ENCODE measurements at places on chromosomes 2 and 18.
A peak's percentile ranks its signal among the peaks of the same experiment; 100 is the strongest.

DNA sequence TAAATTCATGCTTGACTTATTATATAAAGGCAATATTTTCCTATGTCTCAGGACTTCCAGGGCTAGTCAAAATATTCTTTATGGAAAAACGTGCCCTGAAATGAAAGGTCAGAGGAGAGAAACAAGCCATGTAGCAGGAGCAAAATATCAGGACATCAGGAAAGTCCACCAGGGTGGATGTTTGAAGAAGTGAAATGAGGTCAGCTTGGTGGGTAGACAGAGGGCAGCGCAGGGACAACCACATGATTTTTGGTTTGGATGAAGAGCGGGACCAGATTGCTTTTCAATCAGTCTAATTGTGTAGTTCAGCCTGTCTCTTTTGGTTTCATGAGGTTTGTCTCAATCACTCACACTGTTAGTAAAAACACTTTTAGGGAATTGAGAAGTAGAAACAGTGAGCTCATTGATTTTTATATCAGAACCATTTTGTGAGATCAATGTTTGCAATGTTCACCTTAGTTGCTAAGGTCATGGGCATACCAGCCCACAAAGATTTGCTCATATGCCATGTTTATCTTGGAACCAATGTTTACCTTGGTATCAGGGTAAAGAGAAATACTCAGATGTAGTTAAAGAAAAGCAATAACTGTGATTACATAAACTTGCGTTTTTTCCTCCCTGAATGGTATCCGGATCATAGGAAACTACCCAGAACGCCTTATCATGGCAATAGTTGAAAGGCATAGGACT lies 32.1 kb downstream of the GKN2 start:
- no peak for DNase-seq

DNA sequence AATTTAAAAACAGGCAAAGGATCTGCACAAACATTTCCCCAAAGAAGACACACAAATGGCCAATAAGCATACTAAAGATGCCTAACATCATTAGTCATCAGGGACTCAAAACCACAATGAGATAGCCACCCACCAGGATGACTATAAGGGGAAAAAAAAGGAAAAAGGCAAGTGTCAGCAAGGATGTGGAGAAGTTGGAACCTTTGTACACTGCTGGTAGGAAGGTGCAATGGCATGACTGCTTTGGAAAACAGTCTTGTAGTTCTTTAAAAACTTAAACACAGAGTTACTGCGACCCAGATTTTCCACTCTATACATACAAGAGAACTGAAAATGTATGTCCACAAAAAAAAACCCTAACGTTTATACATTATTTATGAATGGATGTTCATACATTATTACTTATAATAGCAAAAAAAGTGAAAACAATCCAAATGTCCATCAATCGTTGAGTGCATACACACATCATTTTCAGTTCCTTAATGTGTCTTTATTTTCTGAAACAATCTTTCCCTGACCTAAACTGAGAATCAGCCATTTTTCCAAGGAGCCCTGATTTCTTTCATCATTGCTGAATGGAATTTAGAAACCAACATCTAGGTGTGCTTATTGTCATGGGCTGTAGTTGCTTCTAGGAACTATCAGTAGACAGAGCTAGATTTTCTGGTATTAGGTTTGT lies 64.7 kb upstream of the TLK1 start:
- peak; percentile 83 for DNase-seq

DNA sequence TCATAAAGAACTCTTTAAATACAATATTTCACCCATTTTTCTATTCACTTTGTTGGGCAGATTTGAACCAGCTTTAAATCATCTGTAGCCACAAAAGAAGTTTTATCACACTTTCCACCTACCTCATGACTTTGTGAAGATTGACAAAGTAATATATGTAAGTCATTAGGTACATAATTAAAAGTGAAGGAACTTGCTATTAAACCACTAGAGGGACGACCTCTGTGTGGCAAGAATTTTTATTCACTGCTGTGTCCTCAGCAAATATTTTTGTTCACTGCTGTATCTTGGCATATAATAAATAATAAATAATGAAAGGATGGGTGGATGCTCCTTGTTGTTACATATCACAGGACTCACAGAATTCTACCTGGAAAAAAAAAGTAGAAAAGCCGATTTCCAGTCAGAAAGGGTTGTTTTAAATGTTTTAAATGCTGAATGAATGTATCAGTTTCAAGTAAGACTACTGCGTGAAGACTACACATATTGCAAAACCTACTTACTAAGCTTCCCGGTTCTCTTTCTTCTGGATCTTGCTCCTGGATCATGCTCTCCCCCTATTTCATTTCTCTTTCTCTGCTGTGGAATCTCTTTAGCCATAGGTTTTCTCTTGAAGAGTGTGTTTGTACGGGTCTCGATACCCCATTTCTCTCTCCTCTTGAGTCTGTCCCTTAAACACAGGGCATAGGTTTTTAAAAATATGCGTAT lies 44.8 kb downstream of the KCMF1 start:
- no peak for DNase-seq

GRCh38 chr18:49899657-49900330 lies 86.5 kb upstream of the ACAA2 start:
- DNase-seq = no peak

DNA sequence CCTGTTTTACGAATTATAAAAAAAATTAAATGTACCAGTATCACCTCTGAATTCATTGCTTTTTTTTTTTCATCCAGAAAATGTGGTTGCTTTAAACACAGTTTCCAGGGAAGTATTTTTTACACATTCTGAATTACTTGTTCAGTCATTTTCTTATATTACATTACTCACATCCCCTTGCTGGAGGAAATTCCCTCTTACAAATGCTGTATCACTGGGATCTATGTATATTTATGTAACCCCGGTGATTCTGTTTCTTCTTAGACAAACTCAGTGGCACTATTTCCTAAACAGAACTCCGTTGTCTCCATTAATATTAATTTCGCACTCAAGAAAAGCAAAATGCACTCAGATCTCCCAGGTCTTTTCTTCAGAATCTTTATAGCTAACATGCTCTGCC lies 1078.5 kb upstream of the ZEB2 start:
- DNase-seq = no peak

- DNase-seq = no peak
Measured at GRCh38 chr2:106532236-106532635, 45.1 kb downstream of the CD8B2 start.

GRCh38 chr2:193738892-193739291 lies 1544.2 kb upstream of the TMEFF2 start:
- DNase-seq = no peak

DNA sequence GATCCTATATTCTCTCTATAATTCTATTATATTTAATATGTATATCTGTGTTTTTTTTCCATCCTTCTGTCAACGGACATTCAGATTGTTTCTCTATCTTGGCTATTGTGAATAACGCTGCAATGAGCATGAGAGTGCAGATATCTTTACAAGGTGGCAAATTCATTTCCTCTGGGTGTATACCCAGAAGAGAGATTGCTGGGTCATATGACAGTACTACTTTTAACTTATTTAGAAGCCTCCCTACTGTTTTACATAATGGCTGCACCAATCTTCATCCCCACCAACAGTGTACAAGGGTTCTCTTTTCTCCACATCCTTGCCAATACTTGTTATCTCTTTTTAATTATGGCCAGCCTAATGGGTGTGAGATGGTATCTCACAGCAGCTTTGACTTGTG lies 66.5 kb downstream of the TSPYL6 start:
- no peak for DNase-seq

- peak; percentile 79 for DNase-seq
Measured at GRCh38 chr2:105545730-105546627, 147.1 kb upstream of the FHL2 start.

DNA sequence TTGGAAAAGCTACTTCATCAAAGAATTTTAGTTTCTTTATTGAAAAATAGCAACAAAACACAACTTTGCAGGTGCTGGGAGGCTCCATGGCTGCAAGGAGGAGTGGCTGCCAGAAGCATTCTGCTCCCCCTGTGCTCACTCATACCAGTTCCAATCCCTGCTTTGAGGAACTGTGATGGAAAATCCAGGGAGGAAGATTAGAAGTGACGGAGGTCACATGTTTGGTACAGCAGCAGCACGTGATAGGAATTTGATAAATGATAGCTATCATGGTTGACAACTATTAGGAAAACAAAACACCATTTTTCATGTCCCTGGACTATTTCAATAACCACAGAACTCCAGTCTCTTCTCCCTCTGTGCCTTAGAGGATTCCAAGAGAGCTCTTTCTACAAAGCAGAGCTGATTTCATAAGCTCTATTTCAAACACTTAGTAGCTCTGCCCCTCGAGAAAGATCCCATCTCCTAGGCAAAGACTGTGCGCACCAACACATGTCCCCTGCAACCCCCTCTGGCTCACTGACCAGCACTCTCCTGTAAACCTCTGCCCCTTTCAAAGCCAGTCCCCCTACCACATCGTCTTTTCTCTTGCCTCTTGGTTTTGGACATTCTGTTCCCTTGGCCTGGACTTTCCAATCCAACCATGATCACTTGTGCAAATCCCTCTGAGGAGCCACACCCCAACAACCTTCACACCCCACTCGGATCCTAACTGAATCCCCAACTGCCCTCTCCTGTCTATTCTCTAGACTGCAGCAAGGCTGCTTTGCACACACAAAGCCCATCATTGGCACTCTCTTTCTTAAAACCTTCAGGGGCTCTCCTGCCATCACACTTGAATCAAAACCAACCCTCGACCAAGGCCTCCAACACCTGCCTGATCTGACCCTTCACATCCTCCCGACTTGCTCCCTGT lies 352.4 kb upstream of the PKDCC start:
- no peak for DNase-seq

DNA sequence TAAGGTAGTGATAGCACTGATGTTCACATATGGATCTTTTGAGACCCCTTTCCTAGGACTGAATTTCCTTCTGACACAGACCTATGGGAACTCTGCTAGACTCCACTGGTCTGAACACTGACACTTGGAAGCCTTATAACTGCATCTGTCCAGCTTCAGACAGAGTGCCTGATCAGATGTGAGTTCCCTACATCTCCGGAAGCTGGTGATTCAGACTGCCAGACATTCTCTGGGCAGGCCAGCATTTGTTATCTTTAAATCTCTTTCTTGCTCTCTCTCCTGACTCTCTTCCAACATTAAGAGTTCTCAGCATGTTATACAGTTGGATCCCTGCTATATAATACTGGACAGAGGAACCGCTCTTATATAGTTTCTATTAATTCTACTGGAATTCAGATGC lies 408.5 kb downstream of the ZEB2 start:
- DNase-seq = peak; percentile 80

DNA sequence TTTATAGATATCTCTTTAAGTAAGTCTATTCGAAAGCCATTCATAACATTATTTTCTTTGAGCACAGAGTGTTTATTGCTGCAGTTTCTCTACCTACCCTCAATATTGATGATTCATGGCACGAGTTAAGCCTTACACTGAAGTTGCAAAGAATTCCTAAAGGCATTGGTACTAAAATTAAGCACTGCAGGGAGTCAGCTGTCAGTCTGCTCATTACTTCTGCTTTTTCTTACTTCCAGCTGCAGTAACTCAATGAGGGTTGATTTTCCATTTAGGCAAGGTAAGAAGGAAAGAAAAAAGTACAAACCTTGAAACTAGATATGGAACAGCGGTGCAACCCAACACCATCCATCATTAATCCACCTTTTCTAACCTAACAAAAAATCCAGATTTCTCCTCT lies 65.2 kb downstream of the RNF152 start:
- DNase-seq = no peak

GRCh38 chr2:39141334-39142271 lies 20.8 kb upstream of the SOS1 start:
- DNase-seq = peak; percentile 71

- no peak for DNase-seq
Measured at GRCh38 chr2:75595541-75596395, 35.0 kb upstream of the EVA1A start.

- DNase-seq = no peak
Measured at GRCh38 chr2:161177969-161178368, 17.7 kb downstream of the TANK start.

DNA sequence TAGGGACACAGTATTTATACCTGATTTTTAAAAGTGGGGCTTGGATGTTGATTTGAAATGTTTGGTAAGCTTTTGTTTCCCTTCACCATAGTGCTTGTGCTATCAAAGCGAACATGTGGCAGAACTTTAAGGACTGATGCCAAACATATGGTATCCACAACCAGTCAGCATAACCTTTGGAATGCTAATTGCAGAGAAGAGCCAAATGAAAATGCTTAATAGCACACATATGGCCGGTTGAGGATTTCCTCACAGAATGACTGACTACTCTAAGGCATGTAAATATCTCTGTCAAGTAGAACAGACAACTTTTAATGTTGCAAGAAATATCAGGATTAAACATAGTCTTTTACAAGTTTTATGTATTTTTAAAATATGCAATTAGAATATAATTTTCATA lies 120.9 kb upstream of the COL3A1 start:
- no peak for DNase-seq

DNA sequence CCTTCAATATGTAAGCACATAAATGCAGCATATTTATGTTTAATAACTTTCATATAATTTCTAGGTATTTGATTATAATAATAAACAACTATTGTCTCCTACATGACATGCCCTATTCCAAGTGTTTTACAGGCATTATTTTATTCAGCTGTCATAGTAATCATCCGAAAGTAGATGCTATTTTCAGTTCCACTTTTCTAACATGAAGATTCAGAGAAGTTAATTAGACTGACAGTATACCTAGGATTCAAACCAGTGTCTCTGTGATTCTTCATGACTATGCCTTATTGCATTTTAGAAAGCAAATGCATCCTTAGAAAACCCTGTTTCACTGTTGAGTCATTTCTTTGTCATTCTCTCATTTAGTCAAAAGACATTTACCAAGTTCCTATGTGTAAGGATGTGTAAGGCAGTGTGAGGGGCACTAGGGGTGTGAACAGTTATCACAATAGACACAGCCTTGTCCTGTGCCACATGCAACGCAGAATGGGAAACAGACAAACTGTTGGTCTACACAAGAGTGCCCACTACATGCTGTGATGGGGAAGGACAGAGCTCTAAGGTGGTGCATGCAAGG lies 79.8 kb downstream of the DTNA start:
- DNase-seq = no peak

DNA sequence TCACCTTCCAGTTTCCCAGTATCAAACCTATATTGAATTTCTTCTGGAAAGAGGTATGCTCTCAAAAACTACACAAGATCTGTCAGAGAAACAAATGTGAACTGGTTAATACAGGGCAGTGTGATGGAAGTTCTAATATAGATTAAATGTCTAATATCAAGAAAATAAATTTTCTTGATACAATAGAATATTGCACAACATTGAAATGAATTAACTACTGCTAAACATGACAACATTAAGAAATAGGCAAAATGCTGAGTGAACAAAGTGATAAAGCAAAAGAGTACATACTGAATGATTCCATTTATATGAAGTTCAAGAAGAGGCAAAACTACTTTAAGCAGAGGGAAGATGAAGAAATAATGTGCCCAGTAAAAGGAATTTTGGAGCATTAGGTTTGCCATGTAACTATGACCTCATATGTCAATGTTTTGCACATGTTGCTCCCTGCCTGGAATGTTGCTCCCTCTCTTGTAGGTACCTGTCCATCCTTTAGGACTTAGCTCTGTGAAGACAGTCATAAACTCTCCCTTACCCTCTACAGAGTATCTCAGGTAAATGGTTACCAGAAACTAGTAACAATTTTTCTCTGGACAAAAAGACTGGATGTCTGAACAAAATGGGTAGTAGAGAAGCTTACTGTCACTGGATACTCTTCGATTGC lies 339.0 kb downstream of the RAD51AP2 start:
- DNase-seq = no peak

- DNase-seq = no peak
Measured at GRCh38 chr2:54233832-54234649, 22.0 kb downstream of the TSPYL6 start.

GRCh38 chr2:227374158-227374557 lies 4.9 kb downstream of the TM4SF20 start:
- DNase-seq = no peak

All from islet precursor cell (in vitro differentiated cells).